ENCODE measurements at places on chromosomes 16 and 17.

DNA sequence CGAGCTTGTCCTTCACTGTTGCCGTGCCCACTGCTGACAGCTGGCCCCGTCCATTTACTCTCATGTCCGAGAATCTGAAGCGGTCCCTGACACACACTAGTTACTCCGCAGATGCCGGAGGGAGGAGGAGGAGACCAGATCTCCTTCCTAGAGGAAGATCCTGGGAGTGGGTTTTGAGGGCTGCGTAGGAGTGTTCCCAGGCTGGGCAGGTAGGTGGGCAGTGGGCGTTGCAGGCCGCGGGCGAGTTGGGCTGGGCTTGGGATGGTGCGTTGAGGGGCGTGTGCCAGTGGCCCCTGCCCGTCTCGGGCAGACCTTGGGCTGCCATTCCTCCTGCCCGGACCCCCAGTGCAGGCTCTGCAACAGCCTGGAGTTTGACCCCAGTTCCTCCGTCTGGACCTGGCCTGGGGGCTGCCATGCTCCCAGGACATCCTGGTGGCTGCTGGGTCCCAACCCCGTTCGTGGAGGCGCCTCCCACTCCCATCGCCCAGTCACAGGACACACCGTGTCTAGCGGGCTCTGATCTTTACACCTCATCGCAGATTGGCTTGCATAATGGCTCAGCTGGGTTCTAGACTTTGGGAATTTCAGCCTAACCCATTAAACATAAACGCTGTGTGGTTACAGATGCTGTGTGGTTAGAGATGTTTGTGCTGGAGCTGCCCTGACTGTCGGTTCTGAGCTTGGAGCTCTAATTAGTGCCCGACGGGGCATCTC lies 22.8 kb downstream of the CACNA1H start:
- H3K27ac ChIP-seq, result no peak overlapping the region
- H3K27me3 ChIP-seq, result peaks cover 17% of the 10 kb centered on the region
- H3K4me3 ChIP-seq, result no peak overlapping the region
- peak; percentile 49 for DNase-seq
- H3K4me1 ChIP-seq, result peaks cover 48% of the 10 kb centered on the region

DNA sequence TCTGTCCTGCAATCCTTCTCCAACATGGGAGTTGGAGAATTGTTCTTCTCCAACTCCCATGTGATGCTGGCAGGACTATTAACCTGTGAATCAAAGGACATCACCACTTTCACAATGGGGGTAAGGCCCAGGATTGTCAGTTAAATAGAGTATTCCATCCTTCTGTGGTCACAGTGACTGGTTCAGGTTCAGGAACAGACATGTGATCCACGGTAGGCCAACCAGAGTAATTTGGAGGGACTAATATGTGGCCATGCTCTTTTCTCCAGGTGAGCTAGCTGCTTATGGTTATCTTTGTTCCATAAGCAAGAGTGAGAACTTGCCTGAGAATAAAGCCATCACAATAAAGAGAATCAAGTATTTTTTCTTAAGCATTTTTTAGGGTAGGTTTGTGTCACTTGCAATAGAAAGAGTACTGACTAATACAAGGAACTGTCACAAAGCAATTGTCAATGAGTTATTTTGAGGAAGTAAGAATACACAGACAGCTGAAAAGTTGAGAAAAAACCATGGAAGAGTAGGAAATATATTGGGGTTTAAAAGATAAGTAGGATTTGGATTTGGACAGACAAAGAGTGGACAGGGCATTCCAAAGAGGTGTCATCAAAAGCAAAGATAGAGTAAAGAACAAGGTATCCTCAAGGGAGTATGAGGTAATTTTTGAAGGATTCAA lies 63.4 kb downstream of the BRIP1 start:
- H3K27me3 ChIP-seq, result no peaks in the 10 kb centered on the region
- no peak for DNase-seq
- no peak overlapping the region for H3K4me3 ChIP-seq
- H3K27ac ChIP-seq, result no peak overlapping the region
- no peaks in the 10 kb centered on the region for H3K4me1 ChIP-seq
- no peaks in the 10 kb centered on the region for H3K36me3 ChIP-seq

DNA sequence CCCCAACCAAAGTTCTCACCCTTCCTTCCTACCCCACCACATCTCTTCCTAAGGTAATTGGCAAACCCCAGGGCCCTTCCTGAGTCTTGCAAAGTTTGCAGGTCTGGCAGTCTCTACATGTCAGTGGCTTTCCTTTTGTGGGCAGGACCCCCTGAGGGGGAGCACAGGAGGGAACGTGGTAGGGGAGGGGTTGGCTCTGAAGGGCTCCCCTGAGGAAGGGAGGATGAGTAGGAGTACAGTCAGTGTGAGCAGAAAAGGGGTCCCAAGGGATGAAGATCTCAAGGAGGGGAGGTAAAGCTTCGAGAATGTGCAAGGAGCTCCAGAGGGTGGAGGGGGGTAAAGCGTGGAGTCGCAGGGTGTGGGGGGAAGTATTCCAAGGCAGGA lies 206.9 kb downstream of the RAB11FIP4 start:
- peaks cover 27% of the 10 kb centered on the region for H3K36me3 ChIP-seq
- DNase-seq, result no peak
- H3K4me1 ChIP-seq, result peaks cover 62% of the 10 kb centered on the region
- H3K27me3 ChIP-seq, result no peaks in the 10 kb centered on the region

- peak overlapping the region; percentile 74 for H3K27ac ChIP-seq
- peak; percentile 74 for DNase-seq
- H3K4me1 ChIP-seq, result peaks cover 75% of the 10 kb centered on the region
- H3K36me3 ChIP-seq, result peaks cover 28% of the 10 kb centered on the region
Measured at GRCh38 chr17:77420095-77420803, 279.5 kb downstream of the SEC14L1 start.

GRCh38 chr17:6376931-6377361 lies 58.0 kb downstream of the AIPL1 start:
- peaks cover 7% of the 10 kb centered on the region for H3K4me1 ChIP-seq
- no peak for DNase-seq
- no peaks in the 10 kb centered on the region for H3K36me3 ChIP-seq
- H3K27me3 ChIP-seq, result peaks cover 17% of the 10 kb centered on the region

- H3K27me3 ChIP-seq, result peaks cover 88% of the 10 kb centered on the region
- H3K4me3 ChIP-seq, result no peak overlapping the region
- peak; percentile 71 for DNase-seq
- no peaks in the 10 kb centered on the region for H3K36me3 ChIP-seq
- H3K27ac ChIP-seq, result no peak overlapping the region
Measured at GRCh38 chr16:86199871-86200695, 301.1 kb downstream of the IRF8 start.

- peaks cover 2% of the 10 kb centered on the region for H3K4me1 ChIP-seq
- peaks cover 30% of the 10 kb centered on the region for H3K27me3 ChIP-seq
- no peaks in the 10 kb centered on the region for H3K36me3 ChIP-seq
- H3K4me3 ChIP-seq, result no peak overlapping the region
Measured at GRCh38 chr17:7982173-7982572, 20.2 kb upstream of the GUCY2D start.

GRCh38 chr17:40909351-40909750 lies 24.3 kb upstream of the KRT20 start:
- no peak overlapping the region for H3K4me3 ChIP-seq
- H3K27ac ChIP-seq, result peak overlapping the region; percentile 85
- DNase-seq, result peak; percentile 96

- no peaks in the 10 kb centered on the region for H3K36me3 ChIP-seq
- peaks cover 3% of the 10 kb centered on the region for H3K27me3 ChIP-seq
- no peaks in the 10 kb centered on the region for H3K4me1 ChIP-seq
- H3K27ac ChIP-seq, result no peak overlapping the region
- no peak overlapping the region for H3K4me3 ChIP-seq
- peak; percentile 2 for DNase-seq
Measured at GRCh38 chr16:51624080-51624775, 473.2 kb upstream of the SALL1 start.

DNA sequence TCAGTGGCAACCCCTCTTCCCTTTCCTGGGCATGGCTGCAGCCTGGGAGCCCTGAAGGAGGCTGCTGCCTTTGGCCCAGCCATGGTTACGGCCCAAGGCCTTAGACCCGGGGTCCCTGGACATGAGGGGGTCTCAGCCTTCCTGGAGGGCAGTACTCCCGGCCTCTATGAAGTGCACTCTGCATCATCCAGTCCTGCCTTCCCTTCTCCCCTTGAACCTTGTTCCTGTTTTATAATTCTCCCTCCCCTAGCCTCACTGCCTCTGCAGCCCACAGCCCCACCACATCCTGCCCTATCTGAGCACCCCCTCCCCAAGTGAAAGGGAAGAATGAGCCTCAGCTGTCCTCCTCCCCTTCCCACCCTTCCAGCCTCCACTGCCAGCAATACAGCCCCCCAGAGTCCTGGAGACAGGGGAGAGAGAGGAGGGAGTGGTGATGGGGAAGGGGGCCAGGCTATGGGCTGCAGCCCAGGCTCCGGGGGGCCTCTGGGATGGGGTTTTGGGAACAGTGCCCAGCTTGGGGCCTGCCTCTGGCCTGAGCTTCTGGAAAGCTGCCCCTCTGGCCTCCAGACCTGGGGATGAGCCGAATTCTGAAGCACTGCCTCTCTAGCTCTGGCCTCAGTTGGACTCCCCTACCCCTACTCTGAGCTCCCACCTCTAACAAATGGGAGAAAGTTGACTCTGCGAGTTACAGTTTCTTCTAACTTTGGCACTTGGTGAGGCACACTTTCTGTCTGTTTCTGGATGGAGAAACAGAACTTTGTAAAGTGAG lies 7.6 kb downstream of the CCR7 start:
- peak overlapping the region; percentile 66 for H3K4me3 ChIP-seq
- H3K27me3 ChIP-seq, result no peaks in the 10 kb centered on the region
- H3K27ac ChIP-seq, result no peak overlapping the region
- H3K4me1 ChIP-seq, result peaks cover 34% of the 10 kb centered on the region
- DNase-seq, result no peak

DNA sequence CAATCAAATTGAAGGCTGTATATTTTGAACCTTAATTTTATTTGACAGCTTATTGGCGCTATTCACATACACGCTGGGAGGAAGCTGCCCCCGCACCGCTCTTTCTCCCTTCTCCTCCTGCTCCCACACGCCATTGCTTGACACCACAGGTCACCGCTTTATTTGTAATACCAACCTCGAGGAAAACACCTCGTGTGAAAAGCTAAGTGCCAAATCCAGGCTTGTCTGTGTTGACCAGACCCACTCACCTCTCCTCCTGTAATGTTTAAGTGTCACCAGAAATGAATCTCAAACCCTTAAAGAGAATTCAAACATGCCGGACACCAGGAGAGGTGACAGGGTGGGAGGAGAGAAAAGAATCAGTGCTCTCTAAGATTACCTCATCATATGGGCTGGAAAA lies 331.4 kb downstream of the GRIN2A start:
- H3K4me1 ChIP-seq, result no peaks in the 10 kb centered on the region
- no peak overlapping the region for H3K4me3 ChIP-seq
- H3K27me3 ChIP-seq, result no peaks in the 10 kb centered on the region
- H3K36me3 ChIP-seq, result no peaks in the 10 kb centered on the region

- DNase-seq, result no peak
- H3K4me3 ChIP-seq, result no peak overlapping the region
- peaks cover 39% of the 10 kb centered on the region for H3K4me1 ChIP-seq
- H3K36me3 ChIP-seq, result no peaks in the 10 kb centered on the region
- no peaks in the 10 kb centered on the region for H3K27me3 ChIP-seq
Measured at GRCh38 chr17:10119203-10120108, 79.0 kb downstream of the GAS7 start.

GRCh38 chr16:48378836-48379235 lies 6.4 kb downstream of the SIAH1 start:
- peaks cover 10% of the 10 kb centered on the region for H3K4me1 ChIP-seq
- DNase-seq, result peak; percentile 42
- no peaks in the 10 kb centered on the region for H3K27me3 ChIP-seq
- H3K27ac ChIP-seq, result no peak overlapping the region

- H3K27me3 ChIP-seq, result no peaks in the 10 kb centered on the region
- H3K36me3 ChIP-seq, result no peaks in the 10 kb centered on the region
- H3K4me1 ChIP-seq, result no peaks in the 10 kb centered on the region
- no peak overlapping the region for H3K27ac ChIP-seq
Measured at GRCh38 chr16:83329441-83329840, 478.3 kb upstream of the HSBP1 start.

DNA sequence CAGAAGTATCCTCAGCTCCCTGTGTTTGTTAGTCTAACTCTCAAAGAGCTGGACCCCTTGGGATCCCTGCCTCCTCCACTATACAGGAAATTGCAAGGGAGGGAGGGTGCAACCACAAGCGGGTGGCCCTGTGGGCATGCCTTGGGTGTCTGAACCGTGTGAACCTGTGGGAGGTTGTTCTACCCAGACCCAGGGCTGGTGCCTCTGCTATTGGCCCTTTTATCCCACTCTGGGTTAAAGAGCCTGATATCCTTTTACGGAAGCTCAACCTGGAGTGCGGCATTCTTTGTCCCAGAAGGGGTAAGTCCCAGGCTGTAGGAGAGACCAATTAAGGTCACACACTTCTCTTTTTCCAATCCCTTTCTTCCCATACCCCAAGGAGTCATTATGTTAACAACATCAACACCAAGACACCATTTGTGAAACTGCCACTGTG lies 53.4 kb downstream of the ARSG start:
- H3K27ac ChIP-seq, result no peak overlapping the region
- no peaks in the 10 kb centered on the region for H3K36me3 ChIP-seq
- peaks cover 8% of the 10 kb centered on the region for H3K4me1 ChIP-seq
- H3K4me3 ChIP-seq, result no peak overlapping the region

- peaks cover 8% of the 10 kb centered on the region for H3K4me1 ChIP-seq
- H3K4me3 ChIP-seq, result no peak overlapping the region
- H3K36me3 ChIP-seq, result no peaks in the 10 kb centered on the region
Measured at GRCh38 chr16:80806927-80807340, 2.5 kb upstream of the CDYL2 start.

- H3K36me3 ChIP-seq, result no peaks in the 10 kb centered on the region
- no peak for DNase-seq
- peaks cover 5% of the 10 kb centered on the region for H3K27me3 ChIP-seq
- H3K4me1 ChIP-seq, result no peaks in the 10 kb centered on the region
- H3K27ac ChIP-seq, result no peak overlapping the region
- no peak overlapping the region for H3K4me3 ChIP-seq
Measured at GRCh38 chr16:73408311-73408710, 360.4 kb upstream of the ZFHX3 start.

GRCh38 chr16:57534337-57534880 lies 2.0 kb downstream of the CCDC102A start:
- H3K27me3 ChIP-seq, result no peaks in the 10 kb centered on the region
- no peak overlapping the region for H3K4me3 ChIP-seq
- H3K27ac ChIP-seq, result no peak overlapping the region
- no peak for DNase-seq

- no peaks in the 10 kb centered on the region for H3K4me1 ChIP-seq
- peak overlapping the region; percentile 38 for H3K27ac ChIP-seq
- no peak for DNase-seq
- no peaks in the 10 kb centered on the region for H3K36me3 ChIP-seq
- H3K27me3 ChIP-seq, result no peaks in the 10 kb centered on the region
Measured at GRCh38 chr16:10312784-10313724, 72.8 kb upstream of the ATF7IP2 start.

DNA sequence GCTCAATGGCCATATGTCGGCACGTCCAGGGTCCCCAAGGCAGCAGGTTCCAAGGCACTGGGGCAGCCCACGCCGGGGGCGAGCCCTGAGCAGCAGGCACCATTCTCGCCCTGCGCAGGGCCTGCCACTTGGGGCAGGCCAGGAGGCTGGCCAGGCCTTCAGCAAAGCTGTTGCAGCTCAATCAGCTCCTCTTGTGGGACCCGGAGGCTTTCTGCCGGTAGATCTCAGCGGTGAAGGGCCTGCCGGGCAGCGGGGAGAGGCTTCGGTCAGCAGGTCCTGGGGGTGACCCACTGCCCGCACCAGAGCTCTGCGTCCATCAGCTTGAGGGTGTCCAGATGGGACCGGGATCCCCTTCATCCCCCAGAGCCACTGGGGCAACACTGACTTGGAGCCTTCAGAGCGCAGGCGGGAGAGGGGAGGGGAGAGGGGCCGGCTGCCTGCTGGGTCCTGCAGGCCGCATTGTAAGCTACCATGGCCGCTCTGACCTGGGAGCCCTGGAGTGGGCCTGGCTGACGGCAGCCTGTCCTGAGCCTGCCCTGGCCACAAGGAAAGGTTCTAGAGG lies 9.5 kb upstream of the RASD1 start:
- no peak for DNase-seq
- peaks cover 37% of the 10 kb centered on the region for H3K27me3 ChIP-seq
- peaks cover 9% of the 10 kb centered on the region for H3K4me1 ChIP-seq
- no peak overlapping the region for H3K4me3 ChIP-seq

- H3K27ac ChIP-seq, result no peak overlapping the region
Measured at GRCh38 chr17:8951206-8951605, 14.3 kb downstream of the PIK3R5 start.

Data from mesenchymal stem cell (in vitro differentiated cells and primary cell).